ENCODE measurements at places on chromosomes 7 and 10. TPM values are rescaled to one million over a fixed set of nuclear protein-coding genes. Genes with fewer than 3 reads are reported as not detected.

PAPOLB gene
- not detected for total RNA-seq

OR2A42 gene
- total RNA-seq = not detected

FAM25A gene
- total RNA-seq = 10.8 TPM

CCT6A gene
- 354 TPM for total RNA-seq

HMX2 gene
- not detected for total RNA-seq

MTURN gene
- 14.3 TPM for total RNA-seq

OR2A1 gene
- total RNA-seq = not detected

TMEM270 gene
- total RNA-seq = not detected

IFIT1B gene
- not detected for total RNA-seq

DYNC1I1 gene
- total RNA-seq = 0.24 TPM

GALNT17 gene
- not detected for total RNA-seq

SYT15 gene
- not detected for total RNA-seq

RNF32 gene
- 2.8 TPM for total RNA-seq

DCLRE1C gene
- 8.0 TPM for total RNA-seq

KCNMA1 gene
- total RNA-seq = 16.8 TPM

Measured in tracheal epithelial cell (primary cell).